ENCODE measurements at places on chromosomes 3 and 15.

DNA sequence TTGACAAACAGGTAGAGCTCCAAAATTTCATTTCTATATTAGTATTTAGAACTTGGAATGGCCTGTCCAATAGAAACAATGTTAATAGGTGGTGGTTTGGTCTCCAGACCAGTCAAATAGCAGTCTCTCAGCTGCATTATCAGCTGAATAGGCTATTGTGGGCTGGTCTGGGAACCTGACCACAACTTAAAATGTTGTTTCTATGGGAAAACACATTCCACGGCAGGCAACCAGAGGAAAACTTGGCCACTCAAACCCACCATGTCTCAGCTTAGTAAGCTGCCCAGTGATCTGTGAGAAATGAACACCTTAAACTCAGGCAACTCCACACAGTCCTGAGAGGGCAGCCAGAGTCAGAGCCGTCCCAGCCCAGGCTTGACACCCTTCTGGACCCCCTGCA is 20.4 kb downstream of the FBN1 start:
- no peak for DNase-seq

DNA sequence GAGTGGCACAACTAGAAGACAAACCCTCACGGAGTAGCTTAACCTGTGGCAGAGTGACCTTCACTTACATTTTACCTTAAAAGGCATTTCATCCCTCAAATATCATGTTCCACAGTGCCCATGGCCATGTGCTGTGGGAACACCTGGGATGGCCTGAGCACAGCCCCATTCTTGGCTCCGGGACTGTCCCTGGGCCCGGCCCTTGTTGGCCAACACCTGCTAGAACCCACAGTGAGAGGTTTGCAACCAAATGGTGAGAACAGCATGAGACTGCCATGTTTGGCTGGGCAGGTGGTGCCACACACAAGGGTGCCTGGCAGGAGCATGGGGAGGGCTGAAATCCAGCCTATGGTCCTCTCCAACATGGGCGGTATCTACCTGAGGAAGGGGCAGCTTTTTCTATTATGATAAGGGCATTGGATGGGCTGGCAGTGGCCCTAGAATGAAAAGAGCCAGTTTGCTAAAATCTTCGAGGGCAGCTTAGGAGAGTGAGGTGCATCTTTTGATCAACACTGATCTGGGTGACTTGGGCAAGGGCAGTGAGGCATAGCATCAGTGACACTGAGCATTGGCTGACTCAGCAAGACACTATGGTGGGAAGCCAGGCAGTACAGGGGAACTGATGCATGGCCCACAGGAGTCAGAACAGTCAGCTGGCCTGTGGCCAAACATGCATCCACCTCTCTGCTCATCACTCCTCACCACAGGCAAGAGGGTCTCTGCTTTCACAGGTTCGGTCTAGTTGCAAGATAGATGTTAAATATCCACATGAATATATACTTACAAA is 53.9 kb downstream of the SYNM start:
- no peak for DNase-seq

DNA sequence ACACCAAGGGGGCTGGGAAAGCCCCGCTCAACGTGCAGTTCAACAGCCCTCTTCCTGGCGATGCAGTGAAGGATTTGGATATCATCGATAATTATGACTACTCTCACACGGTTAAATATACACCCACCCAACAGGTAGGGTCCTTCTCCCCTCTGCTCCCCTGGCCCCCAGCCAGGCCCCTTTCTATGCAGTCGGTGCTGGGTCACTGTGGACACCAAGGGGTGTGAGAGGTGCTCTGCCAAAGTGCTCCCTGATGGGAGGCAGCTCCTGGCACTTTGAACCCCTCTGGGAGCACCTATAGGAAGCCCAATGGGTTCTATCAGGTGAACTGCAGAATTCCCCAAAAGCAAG is 98.6 kb downstream of the DNASE1L3 start:
- DNase-seq, result no peak

GRCh38 chr3:7367968-7368367 is 507.1 kb downstream of the GRM7 start:
- no peak for DNase-seq

GRCh38 chr3:60998858-60999257 is 252.4 kb downstream of the FHIT start:
- DNase-seq, result no peak

GRCh38 chr3:43288850-43289249 is 2.5 kb downstream of the SNRK start:
- no peak for DNase-seq

- no peak for DNase-seq
Observed at GRCh38 chr15:69637818-69638217, 185.2 kb downstream of the RPLP1 start.

DNA sequence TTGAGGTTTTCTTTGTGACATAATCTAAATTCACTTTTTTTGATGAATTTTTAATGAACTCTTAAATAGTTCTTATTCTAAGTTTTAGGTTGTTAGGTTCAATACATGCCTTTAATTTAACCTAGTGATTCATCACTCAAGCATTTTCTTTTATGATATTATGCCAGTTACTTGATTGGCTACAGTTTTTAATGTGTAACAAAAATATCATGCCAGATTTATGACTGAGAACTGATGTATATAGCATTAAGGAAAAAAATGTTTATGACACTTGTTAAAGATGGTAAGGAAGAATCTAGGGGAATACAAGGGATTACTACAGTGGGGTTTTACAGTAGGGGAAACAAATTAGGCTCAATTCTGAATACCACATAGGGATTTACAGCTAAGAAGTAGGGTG is 103.1 kb downstream of the VGLL3 start:
- no peak for DNase-seq

- DNase-seq, result no peak
Observed at GRCh38 chr3:175571096-175571495, 712.0 kb downstream of the NAALADL2 start.

DNA sequence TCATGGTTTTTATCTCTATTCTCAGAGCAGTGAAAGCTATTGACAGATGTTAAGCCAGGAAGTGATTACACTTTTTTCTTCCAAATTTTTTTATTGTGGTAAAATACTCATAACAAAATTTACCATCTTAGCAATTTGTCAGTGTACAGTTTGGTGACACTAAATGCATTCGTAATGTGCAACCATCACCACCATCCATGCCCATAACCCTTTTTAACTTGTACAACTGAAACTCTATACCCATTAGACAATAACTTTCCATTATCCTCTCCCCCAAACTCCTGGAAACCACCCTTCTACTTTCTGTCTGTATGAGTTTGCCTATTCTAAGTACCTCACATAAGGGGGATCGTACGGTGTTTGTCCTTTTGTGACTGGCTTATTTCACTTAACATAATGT is 15.1 kb upstream of the POMGNT2 start:
- no peak for DNase-seq

DNA sequence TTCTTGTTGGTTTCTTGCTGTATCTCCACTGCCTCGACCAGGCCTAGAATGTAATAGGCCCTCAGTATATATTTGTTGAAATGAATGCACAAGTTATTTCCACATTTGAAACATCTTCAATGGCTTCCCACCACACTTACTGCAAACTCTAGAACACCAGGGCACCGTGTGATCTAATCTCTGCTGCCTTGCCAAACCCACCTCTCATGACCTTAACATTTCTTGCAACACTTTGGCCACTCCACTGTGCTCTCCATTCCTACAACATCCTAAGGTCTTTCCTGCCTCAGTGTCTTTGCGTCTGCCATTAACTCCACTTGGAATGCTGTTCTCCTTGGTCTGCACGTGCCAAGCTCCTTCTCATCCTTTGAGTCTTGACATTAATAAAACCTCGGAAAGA is 14.1 kb downstream of the FRMD4B start:
- no peak for DNase-seq

- no peak for DNase-seq
Observed at GRCh38 chr15:39593656-39594445, 13.0 kb downstream of the THBS1 start.

- no peak for DNase-seq
Observed at GRCh38 chr3:12544652-12545472, 437 bp downstream of the MKRN2OS start.

- no peak for DNase-seq
Observed at GRCh38 chr3:187822402-187822801, 77.1 kb upstream of the BCL6 start.

DNA sequence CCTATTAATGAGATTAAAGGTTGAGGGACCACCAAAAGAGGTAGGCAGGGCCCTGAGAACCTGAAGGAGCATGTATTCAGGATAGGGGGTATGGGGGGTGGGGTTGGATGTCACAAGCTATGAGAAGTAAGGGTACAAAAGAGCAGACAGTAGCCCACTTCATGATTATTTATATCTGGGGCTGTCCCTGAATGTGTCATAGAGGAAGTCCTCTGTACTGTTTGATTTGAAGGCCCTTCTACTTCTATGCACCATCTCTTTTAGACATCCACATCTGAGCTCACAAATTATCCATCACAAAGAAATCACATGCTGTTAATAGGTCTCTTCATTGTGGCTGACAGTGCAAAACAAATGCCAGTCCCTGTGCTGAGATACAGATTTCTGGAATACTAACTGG is 68.6 kb downstream of the FHIT start:
- no peak for DNase-seq

- peak; percentile 78 for DNase-seq
Observed at GRCh38 chr3:50587806-50588758, 18.8 kb downstream of the HEMK1 start.

DNA sequence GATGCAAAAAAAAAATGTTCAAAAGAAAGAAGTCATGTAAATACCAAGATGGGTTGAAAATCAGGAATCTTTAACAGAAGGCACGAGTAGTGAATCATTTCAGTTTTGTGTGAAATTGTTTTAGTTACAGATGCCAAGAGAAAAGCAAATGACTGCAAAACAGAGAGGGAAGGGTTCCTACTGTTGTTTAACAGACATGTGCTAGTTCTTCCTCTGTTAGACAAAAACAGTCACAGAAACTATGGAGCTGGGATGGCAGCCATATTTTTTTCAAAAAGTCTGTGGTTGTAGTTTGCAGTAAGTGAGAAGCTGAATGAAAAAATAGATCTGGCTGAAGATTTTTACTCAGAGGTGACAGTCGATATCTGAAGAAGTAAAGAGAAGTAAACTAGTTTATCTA is 511.9 kb downstream of the ZIC1 start:
- DNase-seq, result no peak

DNA sequence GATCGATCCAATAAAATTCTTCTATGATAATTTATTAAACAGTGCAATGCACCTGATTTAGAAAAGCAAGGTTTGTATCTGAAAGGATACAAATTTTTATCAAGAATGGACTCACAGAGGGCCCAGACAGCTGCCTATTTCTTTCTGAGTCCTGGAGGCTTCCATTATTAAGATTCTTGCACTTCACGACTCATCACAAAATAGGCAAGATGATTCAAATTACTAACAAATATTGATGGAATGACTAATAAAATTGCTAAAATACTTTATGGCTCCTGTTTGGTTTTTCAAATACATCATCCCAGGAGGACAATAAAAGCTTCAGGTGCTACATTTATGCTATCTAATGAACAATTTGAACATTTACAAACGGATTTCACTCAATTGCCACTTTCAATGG is 483.0 kb upstream of the AGTR1 start:
- no peak for DNase-seq

DNA sequence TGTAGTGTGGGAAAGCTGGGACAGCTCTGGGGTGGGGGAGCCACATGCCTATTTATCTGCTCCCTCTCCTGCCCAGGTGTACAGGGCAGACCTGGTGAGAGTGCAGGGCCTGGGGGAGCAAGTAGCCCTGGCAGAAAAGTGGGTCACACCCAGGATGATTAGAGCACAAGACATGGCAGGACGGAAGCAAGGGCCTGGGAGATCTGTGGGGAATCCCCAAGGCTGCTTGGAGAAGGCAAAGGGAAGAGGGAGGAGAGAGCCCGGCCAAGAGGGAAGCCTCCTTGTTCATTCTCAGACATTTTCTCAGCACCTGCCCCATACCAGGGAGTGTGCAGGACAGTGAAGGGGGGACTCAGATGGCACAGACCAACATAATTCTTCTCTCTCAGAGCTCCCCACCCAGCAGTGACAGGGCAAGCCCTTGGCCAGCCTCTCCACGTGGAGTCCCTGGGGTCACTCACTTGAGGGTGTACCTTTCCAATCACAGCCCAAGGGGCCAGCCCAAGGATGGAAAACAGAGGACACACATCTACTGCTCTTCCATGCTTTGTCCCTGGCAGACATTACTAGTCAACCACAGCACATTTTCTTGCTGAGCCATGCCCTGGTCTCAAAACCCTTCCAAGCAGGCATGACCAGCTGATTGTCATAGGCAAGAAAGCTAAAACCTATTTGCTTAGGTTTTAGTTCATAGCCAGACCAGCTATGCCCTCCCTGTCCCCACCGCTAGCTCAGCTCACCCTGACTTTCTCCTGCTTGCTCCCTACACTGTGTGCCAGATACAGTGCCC is 4.9 kb upstream of the DUSP7 start:
- DNase-seq, result no peak

DNA sequence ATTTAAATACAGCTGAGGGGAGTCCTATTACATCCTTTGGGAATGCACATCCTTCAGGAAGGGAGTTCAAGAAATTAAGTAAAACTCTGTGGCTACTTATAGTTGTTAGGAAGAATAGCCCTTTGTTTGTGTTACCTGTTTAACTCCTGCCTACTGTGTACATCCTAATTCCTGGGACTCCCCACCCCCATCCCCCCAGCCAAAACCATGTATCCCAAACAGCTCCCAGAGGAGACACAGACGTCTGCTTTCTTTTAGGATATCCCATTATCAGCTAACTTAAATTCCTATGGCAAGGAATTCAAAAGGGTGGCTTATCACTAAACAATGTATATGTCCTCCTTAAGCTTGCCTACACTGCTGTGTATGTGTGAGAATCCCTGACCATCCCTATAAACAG is 581.7 kb downstream of the DIPK2A start:
- DNase-seq, result no peak

- no peak for DNase-seq
Observed at GRCh38 chr3:62103531-62103930, 269.8 kb downstream of the FEZF2 start.

DNA sequence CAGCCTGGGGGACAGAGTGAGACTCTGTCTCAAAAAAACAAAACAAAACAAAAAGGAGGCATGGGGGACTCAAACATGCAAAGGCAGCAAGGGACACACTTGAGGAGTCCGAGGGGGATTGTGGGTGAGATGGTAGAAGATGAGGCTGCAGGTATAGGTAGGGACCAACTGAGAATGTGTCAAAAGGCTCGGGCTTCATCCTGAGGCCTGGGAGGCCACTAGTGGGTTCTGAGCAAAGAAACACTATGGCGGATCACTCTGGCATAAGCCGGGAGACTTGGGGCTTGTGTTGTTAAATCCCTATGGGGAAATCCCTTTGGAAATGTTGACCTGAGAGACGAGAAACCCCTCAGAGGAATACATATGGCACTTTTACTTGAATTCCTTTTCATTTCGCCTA is 21.2 kb downstream of the ZNF710 start:
- no peak for DNase-seq

GRCh38 chr15:58495891-58496408 is 64.2 kb downstream of the LIPC start:
- no peak for DNase-seq

- DNase-seq, result no peak
Observed at GRCh38 chr3:33438881-33439545, 1.2 kb downstream of the UBP1 start.

- DNase-seq, result no peak
Observed at GRCh38 chr15:52151353-52151752, 38.8 kb upstream of the BCL2L10 start.
